ENCODE measurements at places on chromosomes 7 and 10. TPM values are rescaled to one million over a fixed set of nuclear protein-coding genes. Genes with fewer than 3 reads are reported as not detected.

The DGKB gene
- total RNA-seq: 4.4 TPM

GRCh38 chr7:157964521-157964920 lies 623.1 kb downstream of the PTPRN2 start:
- DNase-seq: no peak

- peak; percentile 67 for DNase-seq
Measured at GRCh38 chr7:73704640-73705550, 14.6 kb downstream of the STX1A start.

GRCh38 chr10:62244785-62245467 lies 23.7 kb downstream of the RTKN2 start:
- peak; percentile 56 for DNase-seq

DNA sequence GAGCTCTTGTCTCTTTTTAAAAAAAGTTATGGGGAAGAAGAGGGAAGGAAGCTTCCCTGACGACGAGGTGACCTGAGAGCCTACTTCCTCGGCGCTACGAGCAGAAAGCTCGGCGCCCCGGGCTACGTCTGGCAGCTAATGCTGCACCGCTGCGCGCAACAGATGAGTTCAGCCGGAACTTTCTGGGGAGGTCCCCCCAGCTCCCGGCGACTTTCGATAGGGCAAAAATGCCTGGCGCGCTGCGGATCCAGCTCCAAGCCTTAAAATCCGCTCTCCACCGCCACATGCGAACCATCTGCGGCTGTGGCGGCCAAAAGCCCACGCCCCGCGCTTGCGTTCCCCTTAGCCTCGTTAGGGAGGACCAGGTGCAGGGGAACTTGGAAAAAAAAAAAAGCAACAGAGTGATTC lies 621 bp downstream of the P4HA1 start:
- DNase-seq: peak; percentile 64

GRCh38 chr7:1187127-1187526 lies 27.1 kb upstream of the ZFAND2A start:
- DNase-seq: no peak

Data from uterus (tissue), 4 donors.